ENCODE measurements at places on chromosomes 13 and 19.
A peak's percentile ranks its signal among the peaks of the same experiment; 100 is the strongest.

- DNase-seq = no peak
Observed at GRCh38 chr19:10516671-10517286, 468 bp downstream of the S1PR5 start.

DNA sequence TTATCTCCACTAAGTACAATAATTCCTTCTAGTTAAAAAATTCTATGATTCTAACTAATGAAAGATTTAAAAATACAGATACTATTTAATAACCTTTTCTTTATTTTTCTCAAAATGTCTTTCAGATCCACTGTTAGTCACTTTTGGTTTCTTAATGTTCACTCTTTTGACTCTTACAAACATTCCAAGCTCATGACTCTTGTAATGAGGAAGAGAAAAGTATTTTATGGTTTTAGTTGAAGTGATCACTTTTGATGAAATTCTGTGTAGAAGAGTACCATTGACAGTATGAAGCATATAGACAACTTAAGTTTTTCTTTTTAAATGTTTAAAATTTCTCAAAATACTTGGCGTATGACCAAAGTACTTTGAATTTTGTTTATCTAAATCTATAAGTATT is 27.8 kb downstream of the COG3 start:
- DNase-seq = no peak

- no peak for DNase-seq
Observed at GRCh38 chr13:97280478-97280877, 58.3 kb downstream of the MBNL2 start.

- DNase-seq = no peak
Observed at GRCh38 chr19:40625406-40626120, 24.4 kb downstream of the LTBP4 start.

DNA sequence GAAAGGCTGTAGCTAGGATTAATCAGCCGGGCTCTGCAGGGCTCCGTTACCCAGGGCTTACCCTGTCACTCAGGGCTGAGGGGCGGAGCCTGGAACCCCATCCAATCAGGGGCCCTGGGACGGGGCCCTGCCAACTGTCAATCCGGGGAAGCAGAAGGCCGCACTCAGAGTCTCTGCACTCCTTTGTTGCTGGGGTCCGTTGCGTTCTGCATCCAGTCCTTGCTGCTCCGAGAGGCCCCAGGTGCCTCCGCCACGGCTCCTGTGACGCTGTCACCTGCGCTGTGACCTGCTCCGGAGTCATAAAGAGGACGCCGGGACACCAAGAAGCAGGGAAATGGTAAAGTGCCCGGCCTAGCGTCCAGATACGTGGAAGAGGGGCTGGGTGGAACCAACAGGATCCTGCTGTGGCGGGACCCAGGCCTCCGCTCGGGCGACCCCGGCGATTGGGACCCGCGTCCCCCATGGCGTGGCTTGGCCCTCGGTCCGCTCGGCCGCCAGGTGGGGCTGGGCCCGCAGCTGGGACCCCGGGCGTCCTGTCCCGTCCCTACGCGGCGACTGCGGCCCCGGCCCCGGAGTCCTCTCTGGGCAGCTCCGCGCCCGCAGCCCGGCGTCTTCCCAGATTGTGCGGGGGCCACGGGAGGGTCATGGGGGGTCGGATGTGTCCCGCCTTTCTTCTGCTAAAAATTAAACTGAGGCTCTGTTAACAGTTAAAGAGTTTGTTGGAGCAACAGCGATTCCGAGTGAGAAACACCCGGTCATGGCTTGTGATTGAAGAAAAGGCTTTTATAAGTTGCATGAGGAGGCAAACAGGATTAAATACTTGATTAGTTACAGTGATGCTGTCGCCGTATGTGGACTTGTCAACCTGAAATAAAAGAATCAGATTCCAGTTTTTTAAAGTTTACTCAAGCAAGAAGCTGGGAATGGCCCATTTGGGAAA is at the start of gene ZNF491:
Gene ZNF491, plus strand, starts transcription at position 133 of the 940 bp plus-strand sequence. CDS start 7,431 bp downstream, outside the sequence.
- peak; percentile 81 for DNase-seq
